ENCODE measurements at places on chromosomes 2 and 18.

DNA sequence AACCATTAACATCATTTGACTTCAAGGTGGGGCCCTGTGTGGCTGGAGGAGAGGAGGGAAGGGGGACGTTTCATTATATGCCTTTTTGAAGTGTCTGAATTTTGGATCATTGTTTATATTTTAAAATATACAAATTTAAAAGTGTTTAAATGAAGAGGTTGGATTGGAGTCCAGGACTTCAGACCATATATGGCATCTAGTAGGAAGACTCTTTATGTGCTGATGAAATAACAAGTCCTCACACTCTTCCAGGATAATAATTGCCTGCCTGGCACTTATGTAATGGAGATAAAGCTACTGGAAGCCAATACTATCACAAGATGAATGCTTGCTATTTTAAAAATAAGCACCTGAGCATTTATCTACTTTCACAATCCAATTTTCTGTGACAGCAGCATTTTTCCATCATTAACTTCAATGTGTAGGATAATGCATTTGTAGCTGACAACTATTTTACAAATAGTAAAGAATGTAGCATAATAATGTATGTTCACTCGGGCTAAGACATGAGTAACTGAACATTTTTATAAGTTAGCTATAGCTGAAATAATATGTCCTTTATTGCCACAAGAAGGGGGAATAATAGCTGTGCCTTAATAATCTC lies 188.4 kb downstream of the MTCL1 start:
- DNase-seq = no peak

DNA sequence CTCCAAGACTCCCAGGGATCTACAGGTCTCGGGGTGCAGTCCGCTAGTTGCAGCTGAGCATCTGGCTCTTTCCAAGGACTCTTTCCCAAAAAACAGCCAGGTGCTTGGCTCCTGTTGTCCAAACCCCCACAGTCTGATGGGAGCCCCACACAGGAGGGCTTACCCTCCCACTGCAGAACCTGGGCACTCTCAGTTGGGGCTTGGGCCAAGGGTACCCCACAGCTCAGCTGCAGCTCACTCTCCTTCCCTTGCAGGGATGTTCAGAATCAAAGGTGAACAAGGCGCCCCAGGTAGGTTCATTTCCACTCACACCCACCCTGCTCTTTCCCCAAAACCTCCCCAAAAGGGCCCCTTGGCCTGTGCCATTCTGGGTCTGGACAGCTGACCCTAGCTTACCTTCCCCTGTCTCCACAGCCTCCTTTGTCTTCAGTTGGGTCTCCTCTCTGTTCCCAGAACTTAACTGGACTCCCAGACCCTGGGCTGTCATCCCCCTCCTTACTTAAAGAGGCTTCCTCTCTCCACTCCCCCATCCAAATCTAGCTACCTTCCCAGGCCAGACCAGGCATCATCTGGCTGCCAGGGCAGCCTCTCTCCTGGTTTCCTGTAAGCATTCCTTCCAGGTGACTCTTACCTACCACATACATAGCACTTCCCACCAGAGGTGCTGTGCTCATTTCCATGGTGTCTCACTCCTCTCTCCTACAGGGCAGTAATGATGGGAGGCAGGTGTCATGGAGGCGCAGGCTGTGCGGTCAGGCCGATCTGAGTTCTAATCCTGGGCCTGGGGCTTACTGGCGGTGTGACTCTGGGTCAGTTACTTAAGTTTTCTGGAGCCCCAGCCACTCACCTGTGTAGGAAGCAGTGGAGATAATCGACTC lies 29.5 kb downstream of the MARCO start:
- DNase-seq = no peak

- DNase-seq = no peak
These were observed 143.0 kb upstream of the SLC1A4 start for GRCh38 chr2:64846177-64846576.

GRCh38 chr18:12048827-12049175 lies 44.8 kb upstream of the ANKRD62 start:
- DNase-seq = no peak

- peak; percentile 77 for DNase-seq
These were observed 26.4 kb downstream of the SLC66A2 start for GRCh38 chr18:79924814-79925731.

- DNase-seq = no peak
These were observed 76.3 kb downstream of the ACTR3 start for GRCh38 chr2:113966171-113966570.

DNA sequence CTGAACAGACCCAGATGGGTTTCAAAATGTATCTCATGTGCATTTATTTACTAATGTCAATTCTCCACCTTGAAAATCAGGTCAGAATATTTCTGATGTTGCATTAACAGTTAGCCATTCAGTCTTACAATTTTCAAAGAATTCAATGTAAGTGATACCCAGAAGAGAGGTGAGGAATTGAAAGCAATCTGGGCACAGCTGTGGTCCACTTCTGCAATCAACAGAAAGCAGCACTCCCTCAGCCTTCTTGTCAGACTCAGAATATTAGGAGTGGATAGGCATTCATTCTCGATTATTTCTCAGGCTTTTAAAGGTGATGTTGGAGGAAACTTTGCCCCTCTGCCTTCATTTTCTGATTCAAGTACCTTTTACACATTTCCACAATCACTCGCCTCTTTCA lies 15.7 kb downstream of the CCL20 start:
- DNase-seq = no peak

- DNase-seq = no peak
These were observed 46.9 kb downstream of the CCBE1 start for GRCh38 chr18:59650266-59650820.

DNA sequence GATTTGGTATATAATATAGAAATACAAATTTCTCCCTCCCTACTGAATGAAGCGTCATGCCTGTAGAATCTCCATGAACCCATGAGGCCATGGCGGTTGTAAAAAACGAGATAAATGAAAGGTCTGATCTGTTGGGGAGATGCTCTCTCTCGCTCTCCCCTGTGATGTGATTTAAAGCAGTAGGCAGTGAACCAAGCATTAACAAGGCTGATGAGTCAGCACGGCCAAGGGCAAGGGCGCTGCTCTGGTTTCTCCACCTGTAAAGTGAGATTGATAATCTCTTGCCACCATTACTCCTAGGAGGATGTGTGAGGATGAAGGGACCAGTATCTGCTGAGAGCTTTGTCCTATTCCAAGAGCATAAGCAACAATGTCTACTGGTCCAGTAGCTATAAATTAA lies 553.3 kb downstream of the CMPK2 start:
- DNase-seq = no peak

DNA sequence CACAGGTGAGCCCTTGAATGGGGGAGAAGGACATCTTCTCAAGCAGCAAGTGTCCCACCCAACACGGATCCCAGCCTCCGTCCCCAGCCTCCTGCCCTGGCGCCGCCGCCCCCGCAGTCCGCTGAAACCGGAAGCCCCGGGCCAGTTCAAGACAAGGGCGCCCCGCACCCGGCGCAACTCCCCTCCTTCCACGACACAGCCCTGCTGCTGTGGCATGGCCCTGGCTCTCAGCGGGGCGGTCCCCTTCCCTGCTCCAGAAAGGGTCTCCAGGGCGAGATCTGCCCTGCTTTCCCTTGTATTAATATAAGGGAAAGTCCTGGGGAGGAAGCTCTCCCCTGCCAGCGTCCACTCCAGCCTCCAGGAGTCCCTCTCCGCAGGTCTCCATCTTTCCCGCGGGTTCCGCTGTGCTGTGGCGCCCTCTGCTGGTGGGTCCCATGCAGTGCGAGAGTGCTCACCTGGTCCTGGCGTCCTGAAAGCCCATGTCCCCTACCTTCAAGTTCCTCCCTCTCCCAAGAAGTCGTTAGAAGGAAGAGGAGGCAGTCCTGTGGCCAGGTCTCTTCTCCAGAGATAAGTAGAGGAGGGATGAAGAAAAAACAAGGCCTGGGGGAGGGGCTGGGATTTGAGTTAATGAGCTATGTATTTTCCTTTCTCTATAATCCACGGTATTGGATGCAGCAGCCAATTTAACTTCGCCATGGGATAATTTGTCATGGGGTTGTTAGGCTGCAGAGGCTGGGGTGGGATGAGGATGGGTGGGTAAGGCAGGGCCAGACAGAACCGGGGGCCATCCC lies 176.0 kb downstream of the SMAD2 start:
- peak; percentile 53 for DNase-seq

GRCh38 chr18:76644580-76644979 lies 149.5 kb upstream of the ZNF516 start:
- DNase-seq = no peak

DNA sequence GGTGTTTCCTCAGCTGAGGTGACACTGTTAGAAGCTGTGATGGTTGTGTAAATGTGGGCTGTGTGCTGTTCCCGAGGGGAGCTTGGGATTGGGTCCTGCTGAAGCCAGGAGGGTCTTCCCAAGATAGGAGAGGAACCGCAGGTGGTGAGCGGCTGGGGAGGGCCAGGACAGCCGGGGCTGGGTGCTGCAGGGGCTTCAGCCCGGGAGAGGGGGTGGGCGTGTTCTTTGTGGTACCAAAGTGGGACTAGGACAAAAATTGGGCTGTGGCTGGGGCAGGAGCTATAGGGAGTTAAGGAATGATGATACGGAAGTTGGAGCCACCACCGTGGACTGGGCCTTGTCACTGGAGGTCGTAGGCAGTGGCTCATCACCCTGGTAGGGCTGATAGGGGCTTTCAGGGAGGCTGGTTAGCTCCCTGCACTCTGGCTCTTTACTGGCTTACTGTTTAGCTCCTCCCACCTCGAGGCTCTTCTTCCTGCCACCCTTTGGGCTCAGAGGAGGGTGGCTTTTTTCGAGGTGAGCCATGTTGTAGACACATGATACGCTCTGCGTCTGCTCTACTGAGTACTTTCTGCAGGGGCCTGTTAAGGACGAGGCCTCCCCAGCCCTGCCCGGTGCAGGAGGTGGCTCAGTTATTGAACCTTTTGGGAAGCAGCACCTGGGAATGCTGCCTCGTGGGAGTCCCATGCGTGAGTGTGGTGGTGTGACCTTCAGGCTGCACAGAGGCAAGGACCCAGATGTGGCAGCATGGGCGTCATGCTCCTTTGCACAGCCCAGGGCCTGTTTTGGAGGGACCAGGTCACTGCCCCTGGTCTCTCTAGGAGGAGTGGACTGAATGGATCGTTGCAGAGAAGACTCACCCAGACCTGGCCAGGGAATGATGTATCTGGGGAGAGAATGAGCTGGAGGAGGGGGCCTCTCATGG lies 21.6 kb downstream of the ASB1 start:
- DNase-seq = no peak

DNA sequence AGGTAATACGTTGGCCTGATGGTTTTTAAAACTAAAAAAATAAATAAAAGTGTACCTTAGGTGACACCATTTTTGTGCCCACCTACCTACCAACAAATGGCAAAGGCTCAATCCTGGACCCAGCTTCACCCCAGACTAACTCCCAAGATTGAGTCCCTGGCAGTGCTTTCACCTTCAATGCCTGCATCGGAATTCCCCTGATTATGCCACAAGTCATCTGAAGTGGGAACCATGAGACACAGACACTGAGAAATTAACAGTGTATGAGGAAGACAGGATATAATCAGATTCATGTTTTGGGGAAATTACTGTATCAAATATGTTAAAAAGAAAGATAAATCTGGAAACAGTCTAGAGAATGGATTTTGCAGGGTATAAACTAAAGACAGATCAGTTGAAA lies 41.6 kb downstream of the ZBTB14 start:
- DNase-seq = no peak

- DNase-seq = peak; percentile 80
These were observed 421 bp upstream of the RNU4ATAC start for GRCh38 chr2:121530212-121530705.

DNA sequence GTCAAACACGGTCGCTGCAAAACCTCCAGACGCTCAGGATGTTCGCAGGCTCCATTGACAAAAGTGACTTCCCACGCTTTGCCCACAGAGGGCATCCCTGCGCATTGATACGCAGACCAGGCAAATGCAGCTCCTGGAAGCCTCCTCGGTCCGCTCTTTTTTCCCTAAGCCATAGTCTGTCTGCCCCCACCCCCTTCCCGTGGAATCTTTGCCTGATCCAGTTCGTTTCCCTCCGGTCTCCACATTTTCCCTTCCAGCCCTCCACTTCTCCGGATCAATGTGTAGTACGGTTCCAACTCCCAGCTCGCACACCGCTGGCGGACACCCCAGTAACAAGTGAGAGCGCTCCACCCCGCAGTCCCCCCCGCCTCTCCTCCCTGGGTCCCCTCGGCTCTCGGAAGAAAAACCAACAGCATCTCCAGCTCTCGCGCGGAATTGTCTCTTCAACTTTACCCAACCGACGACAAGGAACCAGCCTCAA lies at the start of gene DCC:
TSS of gene DCC (plus strand) at position 307 of the 481 bp plus-strand sequence. CDS start 591 bp downstream, outside the sequence.
- peak; percentile 70 for DNase-seq

GRCh38 chr2:28362991-28363521 lies 29.6 kb upstream of the FOSL2 start:
- no peak for DNase-seq

DNA sequence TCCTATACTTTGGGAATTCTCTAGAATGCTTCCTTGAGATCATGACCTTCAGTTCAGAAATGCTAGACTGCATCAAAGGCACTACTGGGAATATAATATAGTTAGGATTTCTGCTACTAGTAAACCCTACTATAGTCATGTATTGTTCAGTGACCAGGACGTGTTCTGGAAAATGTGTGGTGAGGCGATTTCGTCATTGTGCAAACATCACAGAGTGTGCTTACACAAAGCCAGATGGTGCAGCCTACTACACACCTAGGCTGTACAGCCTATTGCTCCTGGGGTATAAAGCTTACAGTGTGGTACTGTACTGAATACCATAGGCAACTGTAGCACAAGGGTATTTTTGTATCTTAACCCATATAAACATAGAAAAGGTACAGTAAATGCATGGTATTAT lies 13.0 kb downstream of the CXCR4 start:
- DNase-seq = no peak

GRCh38 chr18:57811477-57812125 lies 8.5 kb upstream of the ATP8B1 start:
- DNase-seq = no peak

GRCh38 chr18:370751-371608 lies 103.1 kb upstream of the THOC1 start:
- DNase-seq = no peak

Measured in NCI-H1694 (cell line).